ENCODE measurements at places on chromosomes 3 and 15.

DNA sequence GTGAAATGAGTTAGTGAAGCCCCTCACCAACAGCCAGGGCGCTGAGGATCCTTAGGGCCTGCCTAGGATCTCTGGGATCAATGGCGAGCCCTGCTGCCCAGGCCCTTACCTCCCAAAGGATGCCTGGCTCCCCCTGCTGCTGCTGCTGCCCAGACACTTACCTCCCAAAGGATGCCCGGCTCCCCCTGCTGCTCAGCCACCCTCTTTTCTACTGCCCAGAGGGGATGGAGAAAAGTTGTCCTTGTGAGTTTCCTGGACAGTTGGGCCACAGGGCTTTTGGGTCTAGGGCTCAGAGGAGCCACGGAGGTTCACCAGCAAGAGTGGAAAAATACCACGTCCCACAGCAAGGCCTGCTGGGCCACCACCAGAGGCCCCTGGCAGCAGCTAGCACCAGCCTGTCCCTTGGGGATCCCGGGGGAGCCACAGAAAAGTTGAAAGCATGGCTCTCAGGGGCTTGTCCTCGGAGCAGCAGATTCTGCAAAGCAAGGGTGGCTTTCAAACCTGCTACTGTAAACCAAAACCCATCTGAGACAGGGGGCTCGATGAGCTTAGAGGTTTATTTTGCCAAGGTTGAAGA lies 59.4 kb downstream of the SLC6A6 start:
- DNase-seq = peak; percentile 20

DNA sequence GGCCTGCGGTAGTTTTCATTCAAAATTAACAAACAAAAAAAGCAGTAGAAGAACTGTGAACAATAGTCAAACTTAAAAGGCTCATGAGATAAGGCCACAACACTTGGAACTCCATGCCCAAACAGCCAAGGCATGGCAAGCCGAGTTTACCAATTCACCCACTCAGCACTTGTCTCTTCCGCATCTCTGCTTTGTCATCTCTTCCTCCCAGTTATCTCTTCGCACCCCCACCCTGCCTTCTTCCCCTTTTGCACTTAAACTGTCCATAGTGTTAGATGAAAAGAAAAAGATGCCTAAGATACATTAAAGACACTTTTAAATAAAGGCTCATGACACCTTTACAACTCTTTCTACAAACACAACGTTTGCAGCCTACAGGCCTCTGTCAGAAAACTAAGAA lies 11.1 kb downstream of the TLE3 start:
- no peak for DNase-seq

DNA sequence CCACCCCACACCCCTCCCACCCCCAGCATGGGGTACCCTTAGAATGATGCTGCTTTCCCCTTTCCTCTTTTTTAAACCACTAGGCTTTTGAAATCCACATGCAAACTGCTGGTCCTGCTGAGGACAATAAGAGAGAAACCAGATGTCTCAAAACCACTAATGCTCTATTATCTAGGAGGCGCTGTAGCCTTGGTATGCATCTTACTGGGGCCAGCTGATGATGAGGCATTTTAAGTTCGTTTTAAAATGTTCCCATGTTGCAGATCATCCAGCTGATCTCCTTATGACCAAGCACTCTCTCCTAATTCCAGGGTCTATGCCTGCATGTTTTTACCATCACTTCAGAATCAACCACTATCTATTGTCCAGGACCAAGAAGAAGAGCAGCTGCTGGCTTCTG lies 1.3 kb downstream of the NME9 start:
- no peak for DNase-seq

DNA sequence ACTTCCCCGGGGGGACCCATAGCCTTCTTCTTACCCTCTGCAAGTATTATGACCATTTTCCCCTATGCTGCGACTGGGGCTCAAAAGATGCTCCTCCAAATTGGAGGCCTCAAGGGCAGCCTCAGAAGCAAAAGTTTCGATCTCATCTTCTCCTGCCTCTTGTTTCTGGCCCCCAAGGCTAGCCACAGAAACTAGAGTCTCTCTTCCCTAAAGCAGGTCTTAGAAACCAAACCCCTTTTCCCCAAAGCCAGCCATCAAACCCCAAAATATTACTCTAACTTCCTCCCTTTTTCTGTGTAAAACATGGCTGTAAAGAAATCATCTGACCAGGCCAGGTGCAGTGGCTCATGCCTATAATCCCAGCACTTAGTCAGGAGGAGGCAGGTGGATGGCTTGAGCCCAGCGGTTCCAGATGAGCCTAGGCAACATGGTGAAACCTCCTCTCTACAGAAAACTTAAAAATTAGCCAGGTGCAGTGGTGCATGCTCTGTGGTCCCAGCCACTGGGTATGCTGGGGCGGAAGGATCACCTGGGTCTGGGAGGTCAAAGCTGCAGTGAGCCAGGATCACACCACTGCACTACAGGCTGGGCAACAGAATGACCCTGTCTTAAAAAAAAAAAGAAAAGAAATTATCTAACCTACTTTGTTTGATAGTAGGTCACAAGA lies 36.7 kb upstream of the MFGE8 start:
- no peak for DNase-seq

DNA sequence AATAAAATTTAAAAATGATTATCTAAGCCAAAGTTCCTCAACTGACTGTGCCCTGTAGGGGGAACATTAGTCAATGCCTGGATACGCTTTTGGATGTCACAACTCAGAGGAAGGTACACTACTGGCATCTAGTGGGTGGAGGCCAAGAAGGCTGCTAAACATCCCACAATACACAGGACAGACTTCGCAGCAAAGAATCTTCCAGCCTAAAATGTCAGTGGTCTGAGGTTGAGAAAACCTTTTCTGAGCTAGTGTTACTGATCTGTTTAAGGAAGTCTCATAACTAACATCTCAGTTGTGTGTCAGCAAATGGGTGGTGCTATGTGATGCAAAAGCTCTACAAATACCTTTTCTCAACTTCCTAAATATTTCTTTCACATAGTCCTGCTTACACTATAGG lies 20.9 kb upstream of the LDHAL6B start:
- DNase-seq = no peak

GRCh38 chr15:100350434-100351226 lies 8.9 kb upstream of the ADAMTS17 start:
- no peak for DNase-seq

DNA sequence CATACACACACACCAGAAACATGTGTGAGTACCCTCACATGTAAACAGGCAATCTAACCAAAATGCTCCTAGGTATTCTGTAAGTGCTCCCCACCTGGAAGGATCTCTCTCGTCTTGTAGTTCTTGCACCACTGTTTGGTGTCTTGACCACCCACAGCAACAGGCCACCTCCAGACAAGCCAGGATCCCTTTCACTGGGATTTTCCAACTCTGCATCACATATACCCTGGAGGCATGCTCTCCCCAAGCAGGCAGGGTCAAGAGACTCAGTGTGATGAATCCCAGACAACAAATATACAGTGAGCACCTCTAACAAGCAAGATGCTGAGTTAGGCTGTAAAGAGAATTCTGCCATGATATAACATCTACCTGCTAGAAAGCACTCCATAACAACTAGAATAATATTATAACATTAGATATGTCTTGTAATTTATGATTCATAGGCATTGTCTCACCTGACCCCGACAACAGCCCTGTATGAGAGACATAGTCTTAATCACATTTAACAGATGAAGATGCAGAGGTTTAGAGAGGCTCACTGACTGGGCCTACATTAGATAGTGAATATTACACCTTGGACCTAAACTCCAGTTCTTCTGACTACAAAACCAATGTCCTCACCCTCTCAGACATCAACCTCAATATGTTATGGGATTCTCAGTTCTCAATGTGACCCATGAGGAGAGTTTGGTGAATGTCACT lies 76.5 kb upstream of the BCL6 start:
- DNase-seq = no peak

- DNase-seq = no peak
Observed at GRCh38 chr3:175857666-175858270, 998.6 kb downstream of the NAALADL2 start.

- no peak for DNase-seq
Observed at GRCh38 chr3:8776406-8776805, 7.0 kb upstream of the OXTR start.

DNA sequence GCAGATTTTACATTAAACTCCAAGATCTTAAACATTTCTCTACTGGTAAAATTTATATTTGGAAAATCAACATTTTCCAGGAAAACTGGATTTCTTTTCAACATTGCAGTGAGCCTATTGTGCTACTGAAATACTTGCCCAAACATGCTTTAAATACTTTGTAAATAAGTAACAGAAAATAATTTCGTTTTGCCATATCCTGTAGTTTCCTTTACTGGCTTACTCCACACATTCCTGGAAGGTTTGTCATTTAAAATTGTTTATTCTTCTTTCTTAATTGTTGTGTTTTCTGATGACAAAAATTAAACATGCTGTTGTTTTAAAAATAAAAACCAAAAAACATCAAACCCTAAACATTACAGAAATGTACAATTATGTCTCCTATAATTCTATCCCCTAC lies 22.0 kb downstream of the ACAD11 start:
- no peak for DNase-seq

GRCh38 chr3:122974764-122975162 lies 52.8 kb downstream of the SEMA5B start:
- no peak for DNase-seq

DNA sequence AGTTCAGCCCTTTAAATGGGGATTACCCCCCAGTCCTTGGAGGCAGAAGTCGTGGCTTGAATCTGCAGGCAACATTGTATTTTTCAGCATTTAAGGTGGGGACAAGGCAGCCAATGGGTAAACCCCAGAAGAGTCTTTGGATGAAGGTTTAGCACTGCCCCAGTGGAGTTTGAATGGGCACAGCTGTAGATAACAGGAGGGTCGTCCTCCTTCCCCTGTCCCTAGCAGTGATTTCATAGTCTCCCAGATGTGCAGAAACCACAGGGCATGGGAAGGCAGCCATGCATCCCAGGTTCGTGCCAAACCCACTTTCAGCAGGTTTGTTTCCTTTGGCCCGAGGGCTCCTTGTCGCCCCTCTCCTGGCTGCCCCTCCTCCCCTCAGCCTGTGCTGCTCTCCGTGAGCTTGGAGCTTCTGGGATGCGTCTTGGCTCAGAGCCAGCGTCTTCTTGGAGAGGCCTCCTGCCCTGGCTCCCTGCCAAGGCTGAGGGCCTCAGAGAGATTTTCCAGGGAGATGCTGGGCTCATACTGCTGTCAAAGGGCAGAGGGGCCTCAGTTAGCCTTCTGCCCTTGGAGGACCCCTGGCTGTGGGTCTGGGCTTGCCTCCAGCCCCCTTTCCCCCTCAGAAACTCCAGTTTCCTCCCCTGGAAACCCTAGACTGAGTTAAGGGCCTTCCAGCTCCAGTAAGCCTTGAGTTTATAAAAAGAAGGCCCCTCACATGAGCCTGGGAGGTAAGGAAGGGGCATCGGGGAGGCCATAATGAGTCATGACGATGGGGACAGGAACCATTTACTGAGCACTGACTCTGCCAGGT lies 48.9 kb upstream of the POLG start:
- no peak for DNase-seq

GRCh38 chr15:66603301-66604179 lies 37.7 kb upstream of the LCTL start:
- peak; percentile 67 for DNase-seq

DNA sequence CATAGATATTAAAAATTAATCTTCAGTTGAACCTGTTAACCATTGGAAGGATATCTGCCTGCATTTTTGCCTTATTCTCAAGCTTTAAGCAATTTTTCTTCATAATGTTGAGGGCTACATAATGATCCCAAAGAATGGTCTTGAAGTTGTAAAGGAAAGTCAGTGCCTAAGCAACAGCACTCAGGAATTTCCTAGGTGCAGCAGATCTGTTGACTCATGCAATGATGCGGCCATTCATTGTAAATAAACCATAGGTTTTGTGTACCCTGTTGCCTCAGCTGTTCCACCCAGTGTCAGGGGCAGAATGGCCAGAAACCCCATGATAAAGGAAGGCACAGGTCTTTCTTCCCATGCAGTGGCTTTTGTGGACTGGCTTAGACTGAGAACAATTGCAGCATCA lies 78.4 kb upstream of the TRIM42 start:
- no peak for DNase-seq

DNA sequence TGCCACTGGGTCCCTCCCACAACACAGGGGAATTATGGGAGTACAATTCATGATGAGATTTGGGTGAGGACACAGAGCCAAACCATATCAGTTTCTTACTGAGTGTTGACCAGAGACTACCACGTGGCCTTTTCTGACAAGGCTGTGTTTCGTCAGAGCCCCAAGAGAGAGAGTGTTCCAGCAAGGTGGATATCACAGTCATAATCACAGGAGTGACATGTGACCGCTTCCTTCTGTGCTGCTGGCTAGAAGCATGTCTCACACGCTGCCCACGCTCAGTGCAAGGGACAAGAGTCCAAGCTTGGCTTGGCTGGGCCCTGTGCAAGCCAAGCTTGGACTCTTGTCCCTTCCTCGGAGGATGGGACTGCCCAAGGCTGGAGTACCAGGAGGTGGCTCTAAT lies 103.2 kb downstream of the GABRG3 start:
- DNase-seq = no peak
